ENCODE measurements at places on chromosomes 6 and 20.

- no peak for DNase-seq
Observed at GRCh38 chr6:127222418-127222817, 44.2 kb upstream of the RNF146 start.

DNA sequence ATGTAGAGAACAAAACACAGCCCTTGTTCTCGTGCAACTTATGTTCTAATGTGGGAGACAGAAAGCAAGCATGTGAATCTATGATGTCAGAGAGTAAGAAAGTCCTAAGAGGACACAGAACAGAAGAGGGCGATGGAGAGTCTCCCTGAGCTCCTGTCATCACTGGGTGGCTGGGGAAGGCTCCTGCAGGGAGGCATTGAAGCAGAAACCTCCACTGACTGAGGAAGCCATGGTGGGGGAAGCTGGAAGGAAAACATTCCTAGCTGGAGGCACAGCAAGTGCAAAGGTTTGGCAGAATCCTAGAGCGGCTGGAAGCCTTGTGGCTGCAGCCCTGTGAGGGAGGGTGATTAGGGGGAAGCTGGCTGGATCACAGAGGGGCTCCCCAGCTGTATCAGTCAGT, 248.0 kb downstream of the CDH26 start:
- no peak for DNase-seq

GRCh38 chr20:13855613-13856012, 70.8 kb downstream of the NDUFAF5 start:
- DNase-seq = no peak

DNA sequence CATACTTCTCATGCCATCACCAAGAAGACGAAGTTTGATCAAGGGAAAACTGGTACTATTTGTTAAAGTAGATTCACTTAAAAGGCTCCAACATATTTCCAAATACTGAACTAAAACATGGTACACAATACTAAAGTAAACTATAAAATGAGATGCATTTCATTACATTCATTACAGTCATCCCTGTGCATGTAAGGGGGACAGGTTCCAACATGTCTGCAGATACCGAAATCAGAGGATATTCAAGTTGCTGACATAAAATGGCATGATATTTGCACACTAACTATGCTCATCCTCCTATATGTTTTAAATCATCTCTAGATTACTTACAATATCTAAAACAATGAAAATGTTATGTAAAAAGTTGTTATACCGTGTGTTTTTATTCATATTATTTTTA, 893.9 kb upstream of the MANEA start:
- no peak for DNase-seq

DNA sequence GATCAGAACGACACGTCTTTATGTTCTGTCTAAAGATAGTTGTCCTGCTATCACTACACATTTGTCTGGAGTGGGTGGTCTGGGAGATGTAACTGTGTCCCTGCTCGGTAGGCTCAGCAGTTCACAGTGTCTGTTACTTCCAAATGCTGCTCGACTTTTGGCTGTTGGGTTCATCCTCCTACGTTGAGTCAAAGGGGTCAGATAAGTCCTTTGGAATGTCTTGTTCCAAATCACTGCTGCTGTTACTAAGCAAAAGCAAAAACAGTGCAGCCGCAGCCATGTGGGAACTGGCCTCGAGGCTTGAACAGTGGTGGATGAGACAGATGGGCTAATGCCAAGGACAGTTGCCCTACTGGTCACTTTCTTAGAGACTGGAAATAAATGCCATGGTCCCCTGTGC, 272.2 kb upstream of the MAP3K7 start:
- no peak for DNase-seq

- no peak for DNase-seq
Observed at GRCh38 chr20:51562332-51563173, 20.0 kb upstream of the NFATC2 start.

- DNase-seq = no peak
Observed at GRCh38 chr6:32196682-32197616, 4.5 kb upstream of the GPSM3 start.

DNA sequence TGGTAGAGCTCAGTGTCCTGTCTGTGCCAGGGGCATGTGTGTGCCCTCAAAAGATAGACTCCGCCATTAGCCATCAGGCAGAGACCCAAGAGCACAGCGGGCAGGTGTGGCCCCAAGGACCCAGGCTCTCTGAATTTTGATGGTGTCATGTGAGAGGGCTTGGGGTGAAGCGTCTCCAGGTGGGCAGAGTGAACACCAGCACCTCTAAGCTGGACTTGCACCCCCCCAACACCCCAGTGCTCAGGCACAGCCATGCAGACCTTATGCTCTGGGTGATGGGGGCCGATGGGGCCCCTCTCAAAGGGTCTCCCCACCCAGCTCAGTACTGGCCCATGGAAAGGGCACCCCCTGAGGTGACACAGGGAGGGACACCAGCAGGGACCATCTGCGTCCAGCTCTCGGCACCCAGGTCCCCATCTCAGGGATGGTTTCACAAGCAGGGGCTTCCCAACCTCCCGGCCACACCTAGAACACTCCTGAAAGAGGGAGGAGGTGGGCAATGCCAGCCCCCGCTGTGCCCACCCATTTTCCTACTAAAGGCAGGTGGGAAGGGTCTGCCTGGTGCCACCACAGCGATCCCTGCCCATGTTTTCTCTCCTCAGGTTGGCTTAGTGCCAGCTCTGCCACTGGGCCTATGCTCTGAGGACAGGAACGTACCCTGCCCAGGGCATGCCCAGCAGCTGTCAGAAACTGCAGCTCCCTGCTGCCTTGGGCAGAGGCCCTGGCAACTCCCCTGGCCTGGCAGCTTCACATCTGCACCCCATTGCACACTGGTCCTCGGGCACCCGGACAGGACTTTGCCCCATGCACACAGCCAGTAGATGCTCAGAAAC, 3.5 kb downstream of the CST7 start:
- peak; percentile 28 for DNase-seq

DNA sequence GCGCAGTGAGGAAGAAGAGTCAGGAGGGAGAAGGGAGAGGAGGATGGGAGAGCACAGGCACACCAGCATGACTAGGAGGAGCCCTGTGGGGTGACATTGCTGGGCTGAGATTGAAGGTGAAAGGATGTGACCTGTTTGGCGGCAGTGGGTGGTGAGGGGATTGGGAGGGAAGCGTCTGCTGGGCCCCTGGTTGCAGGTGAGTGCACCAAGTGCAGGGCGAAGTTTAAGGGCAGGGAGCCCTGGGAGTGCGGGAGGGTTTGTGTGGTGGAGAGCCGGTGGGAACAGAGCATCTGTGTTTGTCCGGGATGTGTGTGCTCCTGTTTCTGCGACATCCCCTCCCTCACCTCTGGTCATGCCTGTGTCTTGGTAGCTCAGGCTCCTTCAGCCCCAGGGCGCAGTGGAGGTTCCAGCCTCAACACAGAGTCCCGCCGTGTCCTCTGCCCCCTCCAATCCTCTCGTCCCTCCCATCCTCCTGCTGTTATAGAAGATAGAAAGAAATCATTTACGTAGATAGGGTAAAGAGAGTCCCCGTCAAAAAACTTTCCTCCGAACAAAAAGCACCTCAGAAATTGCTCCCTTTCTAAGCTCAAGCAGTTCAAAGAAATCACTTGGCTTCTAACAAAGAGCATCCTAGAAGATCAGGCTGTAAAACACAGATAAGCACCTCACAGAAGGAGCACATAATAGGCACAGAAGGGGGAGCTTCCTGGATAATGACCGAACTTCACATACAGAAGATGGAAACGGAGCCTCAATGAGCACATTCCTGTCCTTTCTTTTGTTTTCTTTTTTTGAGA, 25.0 kb downstream of the ULBP1 start:
- DNase-seq = no peak

GRCh38 chr20:25508083-25508770, 77.1 kb downstream of the NINL start:
- DNase-seq = no peak

DNA sequence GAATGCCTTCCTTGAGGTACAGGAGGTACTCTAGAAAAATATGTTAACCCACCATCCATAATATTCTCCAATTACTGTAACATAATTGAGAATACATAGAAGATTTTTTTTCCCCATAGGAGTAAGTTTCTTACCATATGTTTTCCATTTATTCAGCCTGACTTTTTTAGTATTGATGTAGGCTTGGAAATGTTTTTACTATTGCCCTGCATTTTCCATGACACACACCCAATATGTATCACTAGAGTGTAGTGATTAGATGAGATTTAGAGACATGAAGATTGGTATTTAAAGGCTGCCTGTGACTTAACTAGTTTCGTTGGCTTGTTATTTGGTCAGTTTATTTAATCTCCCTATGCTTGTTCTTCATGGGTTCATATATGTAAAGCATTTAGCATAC, 39.5 kb downstream of the KCNQ5 start:
- no peak for DNase-seq

GRCh38 chr6:79512014-79512413, 25.2 kb downstream of the LCA5 start:
- no peak for DNase-seq

DNA sequence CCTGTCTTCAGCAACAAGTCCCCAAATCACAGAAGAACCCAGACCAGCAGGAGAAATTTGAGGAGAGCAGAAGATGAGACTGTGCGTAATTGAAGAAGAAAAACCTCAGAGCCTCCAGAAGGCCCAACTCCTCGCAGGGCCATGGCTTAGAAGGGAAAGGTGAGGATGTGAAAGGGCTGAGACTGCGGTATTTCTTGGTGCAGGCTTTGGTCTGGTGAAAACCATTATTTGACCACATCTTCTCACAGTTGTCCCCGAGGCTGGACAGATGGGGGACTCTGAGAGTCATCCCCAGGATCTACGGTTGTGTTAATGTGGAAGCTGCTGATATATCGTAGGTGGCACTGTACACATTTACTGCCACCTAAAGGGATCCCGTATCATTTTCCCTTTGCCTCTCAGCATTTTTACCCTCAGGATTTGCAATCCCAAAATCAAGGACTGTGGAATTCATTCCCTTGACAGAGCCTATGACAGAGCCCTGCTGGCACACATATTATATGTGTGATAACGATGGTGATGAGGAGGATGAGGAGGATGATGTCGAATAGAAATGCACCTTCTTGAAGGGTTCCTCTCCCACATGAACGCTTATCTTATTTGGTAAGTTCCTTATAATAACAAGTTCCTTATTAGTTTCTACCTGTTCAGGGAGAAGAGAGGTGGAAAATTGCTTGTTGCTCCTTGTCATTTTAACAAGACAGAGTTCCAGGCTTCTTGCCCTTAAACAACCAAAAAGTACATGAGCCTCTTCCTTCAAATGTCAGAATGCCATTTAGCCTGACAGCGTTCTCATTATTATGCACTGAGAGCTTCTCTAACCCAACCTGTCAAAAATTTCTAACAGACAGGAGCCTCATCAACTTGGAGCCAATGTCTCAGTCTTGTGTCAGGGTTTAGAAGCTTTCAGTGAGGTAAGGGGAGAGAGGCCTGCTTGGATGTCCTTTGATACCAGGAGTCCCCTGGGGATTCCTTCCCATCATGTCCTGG, 135.8 kb downstream of the PXDC1 start:
- DNase-seq = no peak

DNA sequence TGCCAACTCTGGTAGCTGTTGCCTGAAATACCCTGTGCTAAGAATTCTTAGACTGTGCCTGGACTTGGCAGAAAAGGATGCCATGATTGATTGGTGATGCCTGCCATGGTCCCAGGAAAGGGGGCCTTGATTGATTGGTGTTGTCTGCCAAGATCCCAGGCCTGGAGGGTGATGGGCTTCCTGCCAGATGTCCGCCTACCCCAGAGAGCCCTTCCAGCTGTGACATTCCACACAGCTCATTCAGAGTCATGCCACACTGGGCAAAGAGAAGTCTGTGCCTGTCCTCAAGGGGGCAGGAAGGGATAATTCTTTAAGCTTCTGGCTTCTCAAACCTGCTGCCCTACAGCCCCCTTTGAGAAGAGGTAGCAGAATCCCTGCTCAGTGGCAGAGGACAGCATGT, 24.6 kb downstream of the RIMS4 start:
- no peak for DNase-seq

- peak; percentile 67 for DNase-seq
Observed at GRCh38 chr6:143060806-143061596, at the start of gene AIG1. AIG1 (plus strand) TSS chr6:143060889; CDS start chr6:143060926, 37 bp downstream.

DNA sequence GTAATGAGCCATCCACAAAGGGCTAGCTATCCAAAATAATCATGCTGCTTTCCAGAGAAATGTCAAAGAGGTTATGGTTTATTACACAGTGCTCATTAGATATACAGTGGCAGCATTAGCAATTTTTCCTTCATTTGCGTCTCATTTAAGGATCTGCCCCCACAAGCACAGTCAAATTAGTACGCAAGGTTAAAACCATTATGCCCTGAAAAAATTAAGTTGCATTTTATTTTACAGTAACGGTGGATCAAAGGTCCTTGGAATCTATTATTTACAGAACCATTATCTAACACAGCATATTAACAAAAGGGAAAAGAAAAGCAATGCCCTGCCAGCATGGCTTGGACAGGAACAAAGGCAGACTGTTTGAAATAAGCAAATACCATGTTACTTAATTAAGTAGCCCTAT, 144.8 kb downstream of the PDSS2 start:
- no peak for DNase-seq

DNA sequence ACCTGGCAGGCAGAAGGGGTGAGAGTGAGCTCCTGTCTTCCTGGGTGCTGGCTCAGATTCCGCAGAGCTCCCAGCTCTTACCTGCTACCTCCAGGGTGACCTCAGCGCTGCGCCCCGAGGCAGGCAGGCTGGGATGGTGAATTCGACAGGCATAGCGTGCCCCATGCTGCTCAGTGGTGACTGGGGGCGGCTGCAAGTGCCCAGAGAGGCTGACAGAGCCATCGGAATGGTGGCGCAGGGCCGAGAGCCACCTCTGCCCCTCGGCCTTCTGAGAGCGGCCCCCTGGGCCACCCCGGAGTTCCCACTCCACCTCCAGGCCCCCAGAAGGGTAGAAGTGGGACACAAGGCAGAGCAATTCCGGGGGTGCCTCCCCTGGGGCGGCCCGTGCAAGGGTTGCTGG, 5.5 kb upstream of the RGL2 start:
- no peak for DNase-seq

GRCh38 chr20:36528875-36529417, 12.4 kb upstream of the MYL9 start:
- no peak for DNase-seq

DNA sequence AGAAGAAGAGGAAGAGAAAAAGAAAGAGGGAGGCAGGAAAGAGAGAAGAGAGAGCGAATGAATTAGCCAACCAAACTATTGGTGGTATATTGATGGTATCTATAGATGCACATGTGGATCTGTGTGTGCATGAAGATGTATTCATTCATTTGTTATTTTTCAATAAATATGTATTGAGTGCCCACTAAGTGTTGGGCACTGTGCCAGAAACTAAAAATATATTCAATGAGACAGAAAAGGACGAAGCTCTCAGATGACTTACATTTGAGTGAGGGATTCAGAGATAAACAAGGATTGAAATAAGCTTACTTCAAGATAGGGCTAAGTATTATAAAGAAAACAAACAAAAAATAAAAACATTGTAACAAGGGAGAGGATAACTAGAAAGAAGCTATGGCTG, 154.9 kb downstream of the TSHZ2 start:
- DNase-seq = no peak

- no peak for DNase-seq
Observed at GRCh38 chr20:17661121-17661744, 20.8 kb downstream of the RRBP1 start.

GRCh38 chr6:31541059-31541657, 645 bp downstream of the DDX39B start:
- peak; percentile 80 for DNase-seq

GRCh38 chr6:128311944-128312570, 208.3 kb downstream of the PTPRK start:
- no peak for DNase-seq

- no peak for DNase-seq
Observed at GRCh38 chr6:125192610-125192930, 39.0 kb downstream of the TPD52L1 start.

GRCh38 chr6:147321260-147321659, 117.0 kb downstream of the STXBP5 start:
- DNase-seq = no peak

- no peak for DNase-seq
Observed at GRCh38 chr20:10438217-10438616, 3.1 kb downstream of the SLX4IP start.

All from CD8-positive, alpha-beta T cell (primary cell).